ENCODE measurements at places on chromosomes 16 and 17. TPM values are rescaled to one million over a fixed set of nuclear protein-coding genes. Genes with fewer than 3 reads are reported as not detected.
A peak's percentile ranks its signal among the peaks of the same experiment; 100 is the strongest.

Gene ZNF385C
- not detected for total RNA-seq

Gene PPP1R27
- not detected for total RNA-seq

Gene TP53I13
- total RNA-seq = 79.5 TPM

Gene GPR139
- not detected for total RNA-seq

Gene CSH2
- not detected for total RNA-seq

Gene CDH1
- 104 TPM for total RNA-seq

Gene MPV17L
- 5.1 TPM for total RNA-seq

Gene UNK
- 102 TPM for total RNA-seq

Gene ZNF469
- total RNA-seq = 6.2 TPM

Gene PIGW
- not detected for total RNA-seq

Gene KRT20
- total RNA-seq = not detected

DNA sequence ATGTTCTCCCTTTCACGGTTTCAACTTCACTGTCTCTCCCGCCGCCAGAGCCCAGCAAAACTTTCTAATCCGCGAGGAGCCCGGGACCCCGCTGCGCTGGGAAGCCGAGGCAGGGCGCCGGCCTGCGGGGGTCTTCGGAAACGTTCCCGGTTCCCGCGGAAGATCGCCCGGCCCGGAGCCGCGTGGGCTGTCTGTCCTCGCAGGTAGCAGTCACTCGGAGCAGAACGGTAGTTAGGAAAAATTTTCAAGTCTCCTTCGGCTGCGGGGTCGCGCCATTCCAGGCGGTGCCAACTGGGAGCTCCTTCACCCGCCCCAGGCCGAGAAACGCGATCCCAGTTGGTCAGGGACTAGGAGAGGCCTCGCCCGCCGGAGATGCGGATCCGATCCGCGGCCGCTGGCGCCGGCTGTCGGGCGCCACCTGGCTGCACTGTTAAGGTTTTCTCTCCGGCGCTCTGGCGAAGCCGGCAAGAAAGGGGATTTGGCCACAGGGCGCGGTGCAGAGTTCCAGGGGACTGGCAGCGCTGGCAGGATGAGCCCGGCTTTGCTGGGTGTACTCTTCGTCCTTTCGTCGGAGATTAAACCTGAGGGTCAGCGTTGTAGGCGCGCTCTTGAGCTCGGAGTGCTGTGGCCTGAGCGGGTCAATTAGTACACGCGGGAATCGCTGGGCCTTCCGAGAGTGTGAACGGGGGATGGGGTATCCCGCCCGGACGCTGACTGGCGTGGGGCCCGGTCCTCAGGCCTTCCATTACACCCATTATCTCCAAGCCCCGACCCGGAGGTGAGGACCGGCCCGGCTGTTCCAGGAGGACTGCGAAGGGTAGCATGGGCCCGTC lies 135.4 kb downstream of the KCNJ12 start:
- DNase-seq = peak; percentile 86

DNA sequence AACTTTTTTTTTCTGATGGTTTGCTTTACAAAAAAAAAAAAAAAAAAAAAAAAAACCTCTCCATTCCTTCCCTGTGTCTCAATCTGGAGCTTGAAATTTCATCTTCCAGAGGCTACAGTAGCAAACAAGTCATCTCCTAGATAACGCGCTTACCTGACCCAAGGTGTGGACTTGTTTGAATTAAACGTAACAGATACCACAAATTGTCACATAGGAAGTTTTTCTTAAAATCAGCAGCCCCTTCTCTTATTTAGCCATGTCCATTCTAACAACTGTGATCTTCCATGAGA lies 2.0 kb downstream of the STAT5B start:
- no peak for DNase-seq

GRCh38 chr17:78879635-78880186 lies 23.3 kb downstream of the CEP295NL start:
- DNase-seq = no peak

GRCh38 chr17:77375917-77376651 lies 235.3 kb downstream of the SEC14L1 start:
- DNase-seq = peak; percentile 45

GRCh38 chr17:48048384-48049126 lies 396 bp downstream of the NFE2L1 start:
- peak; percentile 94 for DNase-seq

DNA sequence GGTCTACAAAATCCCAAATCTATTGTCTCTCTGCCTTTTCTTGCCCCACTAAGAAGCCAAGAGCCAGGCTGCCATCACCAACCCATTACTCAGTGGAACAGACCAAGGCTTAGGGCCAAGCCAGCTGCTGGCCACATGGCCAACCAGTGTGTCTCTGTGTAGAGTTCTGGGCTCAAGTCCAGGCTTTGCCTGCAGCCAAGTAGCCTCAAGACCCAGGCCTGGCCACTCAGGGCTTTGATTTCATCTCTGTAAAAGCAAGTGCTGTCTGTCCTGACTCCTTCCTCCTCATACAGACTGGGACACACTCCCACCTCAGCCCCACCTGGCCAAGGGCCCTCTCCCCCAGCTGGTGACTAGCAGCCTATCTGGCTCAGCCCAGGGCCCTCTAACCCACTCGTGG lies 14.6 kb downstream of the SREBF1 start:
- DNase-seq = peak; percentile 56

DNA sequence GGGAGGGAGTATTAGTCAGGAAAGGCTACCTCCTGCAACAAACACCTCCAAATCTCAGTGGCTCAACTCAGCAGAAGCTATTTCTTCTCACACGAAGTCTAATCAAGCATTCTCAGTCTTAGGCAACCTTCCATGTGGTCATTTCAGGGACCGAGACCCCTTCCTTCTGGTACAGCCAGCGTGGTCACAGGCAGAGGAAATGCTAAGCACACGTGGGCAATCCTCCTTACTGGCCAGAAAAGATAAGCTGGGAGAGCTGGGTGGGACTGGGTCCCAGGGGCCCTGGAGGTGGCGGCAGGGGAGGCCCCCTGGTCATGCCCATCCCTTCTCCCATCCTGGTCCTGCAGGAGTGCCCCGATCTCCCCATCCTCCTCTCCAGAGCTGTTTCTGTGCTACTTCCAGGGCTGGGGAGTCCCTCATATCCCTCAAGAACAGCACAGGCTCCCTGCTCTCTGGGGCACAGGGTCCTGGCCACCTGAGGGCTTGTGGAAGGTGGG lies 5.7 kb upstream of the CX3CL1 start:
- DNase-seq = no peak
